ENCODE measurements at places on chromosomes 6 and 20.

GRCh38 chr6:128492386-128492785 is 28.0 kb downstream of the PTPRK start:
- H3K4me1 ChIP-seq: peaks cover 10% of the 10 kb centered on the region
- no peak overlapping the region for H3K27ac ChIP-seq
- no peak overlapping the region for H3K4me3 ChIP-seq
- no peaks in the 10 kb centered on the region for H3K36me3 ChIP-seq
- no peak for DNase-seq

GRCh38 chr6:33768644-33769120 is 20.2 kb downstream of the LEMD2 start:
- DNase-seq: peak; percentile 82
- H3K27me3 ChIP-seq: no peaks in the 10 kb centered on the region
- no peaks in the 10 kb centered on the region for H3K36me3 ChIP-seq
- no peaks in the 10 kb centered on the region for H3K4me1 ChIP-seq
- no peak overlapping the region for H3K4me3 ChIP-seq

DNA sequence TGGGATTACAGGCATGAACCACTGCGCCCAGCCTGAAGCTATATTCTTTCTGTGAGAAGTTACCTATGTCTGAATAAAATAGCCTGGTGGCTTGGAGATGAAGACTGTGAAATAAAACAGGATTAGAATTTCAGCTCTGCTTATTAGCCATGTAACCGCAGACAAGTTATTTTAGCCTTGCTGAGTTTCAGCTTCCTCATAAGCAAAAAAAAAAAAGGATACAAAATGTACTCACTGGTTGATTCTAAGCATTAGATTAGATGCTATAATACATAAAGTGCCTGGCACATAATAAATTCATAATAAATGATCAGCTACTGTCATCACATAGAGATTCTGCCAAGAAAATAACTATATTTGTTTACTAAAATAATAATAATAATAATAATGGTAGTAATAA is 98.8 kb downstream of the EPB41L2 start:
- no peaks in the 10 kb centered on the region for H3K4me1 ChIP-seq
- H3K27me3 ChIP-seq: no peaks in the 10 kb centered on the region

DNA sequence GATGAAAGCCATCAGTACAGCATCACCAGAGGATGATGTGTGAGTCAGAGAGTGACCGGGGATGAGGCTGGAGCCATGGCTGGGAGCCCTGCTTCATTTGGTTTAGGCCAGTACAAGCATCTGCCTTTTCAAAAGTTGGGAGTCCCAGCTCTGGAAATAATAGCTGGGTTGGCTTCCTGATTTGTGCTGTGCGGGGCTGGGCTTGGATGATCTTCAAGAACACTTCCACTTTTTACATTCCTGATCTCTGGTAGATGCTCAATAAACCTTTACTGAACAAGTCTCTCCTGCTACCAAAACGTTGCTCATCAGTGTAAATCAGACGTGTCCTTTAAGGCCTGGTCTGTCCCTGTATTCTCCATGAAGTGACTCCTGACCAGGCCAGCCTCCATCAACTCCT is 44.1 kb upstream of the ADGRF4 start:
- no peak for DNase-seq
- H3K27me3 ChIP-seq: no peaks in the 10 kb centered on the region
- no peak overlapping the region for H3K27ac ChIP-seq
- H3K4me3 ChIP-seq: no peak overlapping the region
- H3K4me1 ChIP-seq: no peaks in the 10 kb centered on the region
- H3K36me3 ChIP-seq: no peaks in the 10 kb centered on the region

DNA sequence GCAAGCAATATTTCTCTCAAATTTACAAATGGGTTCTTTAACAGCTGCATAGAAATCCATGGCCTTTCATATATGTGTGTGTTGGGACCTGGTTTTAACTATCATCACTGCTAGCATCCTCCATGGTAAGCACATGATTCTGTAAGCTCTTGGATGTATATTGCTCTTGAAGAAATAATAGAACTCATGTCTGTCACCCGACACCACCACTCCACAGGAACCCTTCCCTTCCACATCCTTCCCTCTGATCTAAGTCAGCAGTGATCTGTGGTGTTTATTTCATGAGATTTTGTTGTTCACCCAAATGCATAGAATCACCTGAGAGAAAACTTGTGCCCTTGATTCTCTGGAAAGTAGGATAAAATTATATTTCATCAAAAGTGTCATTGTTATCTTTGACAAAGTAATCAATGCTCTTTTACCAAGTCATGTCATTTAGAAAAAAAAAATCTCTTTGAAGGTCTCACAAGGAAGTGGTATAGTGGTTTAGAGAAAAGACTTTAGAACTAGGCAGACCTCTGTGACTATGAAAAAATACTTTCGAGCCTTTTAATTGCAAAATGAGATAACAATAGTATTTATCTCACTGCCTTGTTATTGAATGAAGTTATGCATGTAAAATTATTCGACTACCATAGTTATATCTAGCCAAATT is 649.8 kb upstream of the SLC35B3 start:
- H3K4me1 ChIP-seq: no peaks in the 10 kb centered on the region
- DNase-seq: no peak
- H3K27me3 ChIP-seq: no peaks in the 10 kb centered on the region
- no peak overlapping the region for H3K27ac ChIP-seq
- no peaks in the 10 kb centered on the region for H3K36me3 ChIP-seq

DNA sequence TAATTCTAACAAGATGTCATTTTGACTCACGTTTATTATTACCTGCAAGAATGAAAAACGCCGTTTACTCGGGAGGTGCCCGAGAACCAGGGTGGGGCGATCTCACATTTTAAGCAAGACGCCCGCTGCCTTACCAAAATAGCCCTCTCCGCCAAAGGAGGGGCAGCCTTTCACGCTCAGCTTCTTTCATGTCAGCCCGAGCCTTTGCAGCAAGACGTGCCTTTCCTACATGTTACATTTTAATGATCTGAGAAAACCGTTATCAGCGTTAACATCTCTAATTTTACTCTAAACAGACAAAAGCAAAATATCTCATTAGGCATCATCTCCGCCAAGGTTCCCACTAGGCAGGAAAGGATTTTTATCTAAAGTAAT is 2.0 kb downstream of the BACH2 start:
- H3K4me3 ChIP-seq: peak overlapping the region; percentile 87
- H3K27ac ChIP-seq: peak overlapping the region; percentile 31
- H3K27me3 ChIP-seq: peaks cover 57% of the 10 kb centered on the region
- peaks cover 13% of the 10 kb centered on the region for H3K4me1 ChIP-seq
- peaks cover 7% of the 10 kb centered on the region for H3K36me3 ChIP-seq

GRCh38 chr20:35263532-35264341 is 14.2 kb downstream of the MMP24OS start:
- H3K4me1 ChIP-seq: peaks cover 16% of the 10 kb centered on the region
- no peak overlapping the region for H3K4me3 ChIP-seq
- H3K36me3 ChIP-seq: no peaks in the 10 kb centered on the region
- H3K27me3 ChIP-seq: no peaks in the 10 kb centered on the region
- DNase-seq: no peak

DNA sequence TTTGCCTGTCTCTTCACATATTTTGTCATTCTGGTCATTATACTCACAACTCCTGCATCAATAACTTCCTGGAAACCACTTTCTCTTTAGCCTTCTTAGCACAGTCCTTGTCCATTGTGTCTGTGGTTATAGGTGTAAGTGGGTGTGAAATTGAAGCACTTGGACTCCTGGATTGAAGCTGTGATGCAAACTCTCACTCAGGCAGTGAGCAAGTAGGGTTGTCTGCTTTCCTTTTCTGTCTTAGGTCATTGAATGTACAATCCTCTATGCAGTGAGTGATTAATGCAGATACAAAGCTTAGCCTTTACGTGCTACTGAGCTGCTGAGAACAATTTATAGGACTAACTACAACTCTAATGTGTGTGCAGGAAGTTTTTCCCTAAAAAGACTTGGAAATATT is 54.8 kb downstream of the ADGRB3 start:
- no peaks in the 10 kb centered on the region for H3K4me1 ChIP-seq
- no peaks in the 10 kb centered on the region for H3K36me3 ChIP-seq
- H3K27ac ChIP-seq: no peak overlapping the region

DNA sequence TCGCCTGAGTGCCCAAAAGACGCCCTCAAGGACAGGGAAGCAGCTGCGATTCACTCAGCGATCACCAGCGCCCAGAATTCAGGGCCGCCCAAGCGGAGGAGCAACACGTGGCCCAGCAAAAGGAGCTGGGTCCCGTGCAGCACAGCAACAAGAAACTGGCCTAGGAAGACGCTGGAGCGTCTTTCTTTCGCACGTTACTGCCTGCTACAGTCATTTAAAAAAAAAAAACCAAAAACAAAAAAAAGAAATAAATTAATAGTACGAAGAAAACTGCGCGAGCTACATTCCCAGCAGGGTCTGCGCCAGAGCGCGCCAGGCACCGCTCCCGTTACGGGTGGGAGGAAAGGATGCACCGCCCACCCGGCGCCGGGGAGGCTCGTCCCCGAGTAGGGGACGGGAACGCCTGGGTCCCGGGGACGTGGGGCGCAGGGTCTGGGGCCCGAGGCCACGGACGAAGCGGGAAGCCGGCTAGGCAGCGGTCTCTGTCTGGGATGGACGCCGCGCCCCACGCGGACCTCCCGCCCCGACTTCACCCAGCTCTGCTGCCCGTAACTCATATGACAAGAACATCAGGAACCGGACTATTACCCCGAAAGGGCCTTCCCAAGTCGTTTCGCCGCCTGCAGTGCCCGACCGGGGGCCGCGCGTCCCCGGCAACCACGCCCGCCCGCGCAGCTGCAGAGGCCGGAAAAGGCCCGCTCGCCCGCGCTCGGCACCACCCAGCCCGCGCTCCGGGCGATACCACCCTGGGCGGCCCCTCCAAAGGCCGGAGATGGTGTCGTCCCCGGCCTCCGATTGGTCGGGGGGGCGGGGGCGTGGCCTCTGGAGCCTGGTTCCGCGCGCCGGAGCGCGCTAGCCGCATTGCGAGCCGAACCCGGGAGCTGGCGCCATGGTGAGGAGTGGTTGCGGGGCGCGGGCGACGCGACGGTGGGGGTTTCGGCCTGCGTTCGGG is at the start of gene NOP56:
Gene NOP56 (plus strand): TSS at position 861 of the 952 bp plus-strand sequence. CDS start 29 bp downstream, at position 890.
- H3K4me1 ChIP-seq: peaks cover 25% of the 10 kb centered on the region
- peak within 1 kb of the TSS; percentile 90 for H3K4me3 ChIP-seq
- peaks cover 21% of the 10 kb centered on the region for H3K36me3 ChIP-seq
- peak within 1 kb of the TSS; percentile 89 for H3K27ac ChIP-seq

GRCh38 chr6:20873425-20874190 is 339.4 kb downstream of the CDKAL1 start:
- DNase-seq: no peak
- H3K36me3 ChIP-seq: no peaks in the 10 kb centered on the region
- no peak overlapping the region for H3K27ac ChIP-seq
- H3K4me1 ChIP-seq: peaks cover 14% of the 10 kb centered on the region

- H3K36me3 ChIP-seq: peaks cover 4% of the 10 kb centered on the region
- DNase-seq: no peak
- no peaks in the 10 kb centered on the region for H3K27me3 ChIP-seq
- H3K4me1 ChIP-seq: peaks cover 3% of the 10 kb centered on the region
- H3K4me3 ChIP-seq: no peak overlapping the region
Observed at GRCh38 chr6:155245831-155246230, 18.0 kb upstream of the CLDN20 start.

- DNase-seq: peak; percentile 97
- peaks cover 42% of the 10 kb centered on the region for H3K4me1 ChIP-seq
- H3K27me3 ChIP-seq: no peaks in the 10 kb centered on the region
- peak within 1 kb of the TSS; percentile 92 for H3K27ac ChIP-seq
- peaks cover 11% of the 10 kb centered on the region for H3K36me3 ChIP-seq
- peak within 1 kb of the TSS; percentile 96 for H3K4me3 ChIP-seq
Observed at GRCh38 chr6:31739639-31740396, at the start of gene MSH5. Gene MSH5 (plus strand): TSS chr6:31740005. CDS start chr6:31740467, 462 bp downstream.

- DNase-seq: no peak
- H3K4me3 ChIP-seq: peak overlapping the region; percentile 84
- H3K36me3 ChIP-seq: no peaks in the 10 kb centered on the region
Observed at GRCh38 chr6:156686301-156686994, 90.7 kb upstream of the ARID1B start.

GRCh38 chr6:16295060-16295459 is 56.7 kb downstream of the GMPR start:
- H3K4me1 ChIP-seq: no peaks in the 10 kb centered on the region
- H3K4me3 ChIP-seq: no peak overlapping the region
- no peaks in the 10 kb centered on the region for H3K27me3 ChIP-seq
- H3K27ac ChIP-seq: no peak overlapping the region
- DNase-seq: no peak

- peak overlapping the region; percentile 97 for H3K27ac ChIP-seq
- H3K36me3 ChIP-seq: peaks cover 55% of the 10 kb centered on the region
- DNase-seq: no peak
- peaks cover 74% of the 10 kb centered on the region for H3K4me1 ChIP-seq
- H3K4me3 ChIP-seq: peak overlapping the region; percentile 86
Observed at GRCh38 chr6:144156338-144156737, 6.0 kb downstream of the STX11 start.

GRCh38 chr6:168413018-168413720 is 27.8 kb upstream of the SMOC2 start:
- H3K4me1 ChIP-seq: no peaks in the 10 kb centered on the region
- H3K27ac ChIP-seq: no peak overlapping the region
- H3K4me3 ChIP-seq: no peak overlapping the region
- DNase-seq: no peak

- H3K4me3 ChIP-seq: no peak overlapping the region
- no peaks in the 10 kb centered on the region for H3K27me3 ChIP-seq
- no peak for DNase-seq
- H3K36me3 ChIP-seq: no peaks in the 10 kb centered on the region
- H3K4me1 ChIP-seq: no peaks in the 10 kb centered on the region
Observed at GRCh38 chr6:98498144-98498775, 336.1 kb upstream of the POU3F2 start.

DNA sequence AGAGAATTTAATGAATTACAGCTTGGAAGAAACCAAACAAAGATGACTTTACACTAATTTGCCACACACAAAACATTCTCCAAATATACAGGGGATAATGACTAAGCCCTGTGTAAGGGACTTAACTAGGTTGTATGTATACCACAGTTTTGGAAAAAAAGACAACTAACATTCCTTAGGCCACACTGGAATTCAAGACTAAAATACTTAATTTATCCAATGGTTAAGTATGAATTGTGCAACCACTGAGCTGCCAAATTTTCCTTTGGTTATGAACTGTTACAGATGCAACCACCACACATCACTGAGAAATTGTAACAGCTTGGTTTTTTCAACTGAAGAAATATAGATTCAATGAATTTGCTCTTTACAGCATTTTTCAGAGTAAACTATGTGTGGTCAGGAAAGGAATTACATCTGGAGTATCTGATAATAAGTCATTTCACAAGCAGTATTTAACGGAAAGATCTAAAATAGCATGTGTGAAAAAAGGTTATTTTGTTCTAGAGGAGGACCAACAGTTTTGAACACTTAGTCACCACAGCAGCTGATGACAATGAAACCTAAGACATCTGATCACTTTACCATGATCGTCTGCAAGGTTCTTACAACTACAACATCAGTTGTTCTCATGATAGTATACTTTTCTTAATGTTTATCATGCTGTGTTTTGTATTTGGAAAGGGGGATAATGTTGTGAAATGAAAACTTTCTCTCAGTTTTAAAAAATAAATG is 318.8 kb downstream of the BCKDHB start:
- peaks cover 22% of the 10 kb centered on the region for H3K36me3 ChIP-seq
- DNase-seq: no peak
- H3K27ac ChIP-seq: no peak overlapping the region
- H3K27me3 ChIP-seq: no peaks in the 10 kb centered on the region
- H3K4me3 ChIP-seq: no peak overlapping the region

GRCh38 chr6:135254471-135254870 is 73.4 kb downstream of the MYB start:
- peaks cover 5% of the 10 kb centered on the region for H3K27me3 ChIP-seq
- H3K27ac ChIP-seq: no peak overlapping the region
- DNase-seq: no peak
- H3K4me1 ChIP-seq: no peaks in the 10 kb centered on the region
- no peak overlapping the region for H3K4me3 ChIP-seq

GRCh38 chr6:15352845-15353244 is 107.0 kb downstream of the JARID2 start:
- no peaks in the 10 kb centered on the region for H3K36me3 ChIP-seq
- no peaks in the 10 kb centered on the region for H3K27me3 ChIP-seq
- H3K4me1 ChIP-seq: peaks cover 62% of the 10 kb centered on the region
- H3K27ac ChIP-seq: peak overlapping the region; percentile 47
- H3K4me3 ChIP-seq: no peak overlapping the region

All from natural killer cell treated with Interleukin-12 subunit alpha and Interleukin-12 subunit beta and Interleukin-15 and Interleukin-18, amount 100 ng/mL, for 72 hours (primary cell).